ENCODE measurements at places on chromosomes 16 and 17.

DNA sequence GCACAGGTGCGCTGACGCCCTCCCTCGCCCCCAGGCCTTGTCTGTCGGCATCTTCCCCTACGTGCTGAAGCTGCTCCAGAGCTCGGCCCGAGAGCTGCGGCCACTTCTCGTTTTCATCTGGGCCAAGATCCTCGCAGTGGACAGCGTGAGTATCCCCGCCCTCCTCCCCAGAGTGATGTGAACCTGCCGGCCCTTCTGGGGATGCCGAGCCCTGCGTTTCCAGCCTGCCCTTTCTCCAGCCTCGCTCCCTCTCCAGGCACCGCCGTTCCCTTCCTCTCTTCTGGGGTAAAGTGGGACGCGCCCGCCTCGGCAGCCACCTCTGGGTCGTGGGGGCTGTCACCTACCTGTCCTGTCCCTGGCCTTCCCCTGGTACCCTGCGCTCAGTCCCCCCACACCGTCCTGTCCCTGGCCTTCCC lies 133.9 kb upstream of the CHMP6 start:
- no peak for DNase-seq

DNA sequence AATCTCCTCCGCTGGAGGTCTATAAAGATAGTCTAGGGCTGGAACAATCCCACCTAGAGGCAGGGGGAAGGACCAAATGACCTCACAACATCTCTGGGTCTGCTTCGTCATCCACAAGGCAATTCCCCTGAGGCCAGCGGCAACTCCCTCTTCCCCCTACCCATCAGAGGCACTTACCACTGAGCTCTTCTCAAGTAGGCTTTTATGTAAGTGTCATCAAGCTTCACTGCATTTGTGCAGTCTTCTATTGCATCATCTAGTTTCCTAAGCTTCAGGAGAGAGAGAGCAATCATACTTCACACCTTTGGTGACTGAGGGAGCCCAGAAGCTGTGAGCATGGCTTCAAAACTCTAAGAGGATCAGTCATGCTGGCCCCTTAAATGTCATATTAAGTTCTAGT lies 21.0 kb downstream of the CNP start:
- no peak for DNase-seq

DNA sequence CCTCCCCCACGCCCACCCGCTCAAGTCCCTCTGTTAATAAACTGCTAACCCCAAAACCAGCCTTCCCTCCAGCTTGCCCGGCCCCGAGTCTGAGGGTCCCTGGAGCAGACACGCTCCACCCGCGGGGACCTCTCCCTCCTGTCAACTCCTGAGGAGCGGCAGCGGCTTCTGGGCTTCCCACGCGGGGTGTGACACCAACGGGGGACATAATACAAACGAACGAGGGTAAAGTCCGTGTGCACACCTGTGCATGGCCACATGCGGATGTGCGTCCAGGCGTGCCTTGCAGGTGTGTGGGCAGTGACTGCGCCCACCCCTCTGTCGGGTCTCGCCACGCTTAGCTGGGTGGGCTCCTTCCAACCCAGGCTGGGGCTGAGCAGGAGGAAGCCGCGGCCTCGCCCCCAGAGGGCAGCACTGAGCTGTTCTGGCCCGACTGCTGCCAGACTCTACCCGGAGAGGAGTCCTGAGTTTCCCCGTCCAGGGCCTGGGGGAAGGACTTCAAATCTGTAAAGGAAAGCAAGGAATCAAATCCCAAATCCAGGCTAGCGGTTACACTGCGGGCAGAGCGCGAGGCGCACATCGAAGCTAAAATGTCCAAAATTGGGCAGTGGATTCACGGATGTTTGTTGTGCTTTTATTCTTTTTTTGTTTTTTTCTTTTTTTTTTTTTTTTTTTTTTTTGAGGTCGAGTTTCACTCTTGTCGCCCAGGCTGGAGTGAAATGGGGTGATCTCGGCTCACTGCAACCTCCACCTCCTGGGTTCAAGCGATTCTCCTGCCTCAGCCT lies 24.2 kb upstream of the KRT17 start:
- DNase-seq = peak; percentile 75

- no peak for DNase-seq
These were observed 7.0 kb downstream of the INPP5K start for GRCh38 chr17:1509290-1509881.

DNA sequence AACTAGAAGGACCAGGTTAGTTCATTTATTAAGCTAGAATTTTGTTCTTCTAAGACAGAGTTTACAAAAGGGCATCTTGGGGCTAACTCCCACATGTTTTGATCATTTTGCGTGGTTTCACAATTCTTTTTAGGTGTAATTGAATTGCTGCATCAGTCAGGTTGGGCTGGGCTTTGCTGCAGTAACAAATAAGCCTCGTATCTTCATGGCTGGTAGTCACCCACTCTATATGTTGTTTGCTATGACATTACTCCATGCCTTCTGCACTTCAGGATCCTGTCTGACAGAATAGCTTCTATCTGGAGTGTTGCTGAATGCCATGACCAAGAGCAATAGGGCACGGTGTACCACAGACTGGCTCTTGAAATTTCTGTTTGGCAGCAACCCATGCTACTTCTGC lies 10.6 kb upstream of the IRX3 start:
- no peak for DNase-seq

- DNase-seq = no peak
These were observed 67.6 kb upstream of the SREBF1 start for GRCh38 chr17:17904166-17905035.

DNA sequence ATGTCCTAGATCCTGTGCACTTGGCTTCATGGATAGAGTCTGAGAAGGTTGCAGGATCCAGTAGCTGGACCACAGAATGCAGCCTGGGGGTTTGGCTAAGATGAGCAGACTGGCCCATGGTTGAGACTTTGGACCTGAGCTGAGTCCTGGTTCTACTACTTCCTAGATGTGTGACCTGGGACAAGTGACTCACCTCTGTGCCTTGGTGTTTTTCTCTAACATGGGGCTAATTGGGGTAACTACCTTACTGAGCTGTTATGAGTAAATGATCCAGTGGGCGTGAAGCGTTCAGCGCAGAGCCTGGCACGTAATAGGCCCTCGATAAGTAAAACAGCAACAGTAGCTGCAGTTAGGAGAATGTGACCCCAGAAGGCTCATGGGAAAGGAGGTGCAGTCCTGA lies 38.8 kb downstream of the SNX20 start:
- no peak for DNase-seq

DNA sequence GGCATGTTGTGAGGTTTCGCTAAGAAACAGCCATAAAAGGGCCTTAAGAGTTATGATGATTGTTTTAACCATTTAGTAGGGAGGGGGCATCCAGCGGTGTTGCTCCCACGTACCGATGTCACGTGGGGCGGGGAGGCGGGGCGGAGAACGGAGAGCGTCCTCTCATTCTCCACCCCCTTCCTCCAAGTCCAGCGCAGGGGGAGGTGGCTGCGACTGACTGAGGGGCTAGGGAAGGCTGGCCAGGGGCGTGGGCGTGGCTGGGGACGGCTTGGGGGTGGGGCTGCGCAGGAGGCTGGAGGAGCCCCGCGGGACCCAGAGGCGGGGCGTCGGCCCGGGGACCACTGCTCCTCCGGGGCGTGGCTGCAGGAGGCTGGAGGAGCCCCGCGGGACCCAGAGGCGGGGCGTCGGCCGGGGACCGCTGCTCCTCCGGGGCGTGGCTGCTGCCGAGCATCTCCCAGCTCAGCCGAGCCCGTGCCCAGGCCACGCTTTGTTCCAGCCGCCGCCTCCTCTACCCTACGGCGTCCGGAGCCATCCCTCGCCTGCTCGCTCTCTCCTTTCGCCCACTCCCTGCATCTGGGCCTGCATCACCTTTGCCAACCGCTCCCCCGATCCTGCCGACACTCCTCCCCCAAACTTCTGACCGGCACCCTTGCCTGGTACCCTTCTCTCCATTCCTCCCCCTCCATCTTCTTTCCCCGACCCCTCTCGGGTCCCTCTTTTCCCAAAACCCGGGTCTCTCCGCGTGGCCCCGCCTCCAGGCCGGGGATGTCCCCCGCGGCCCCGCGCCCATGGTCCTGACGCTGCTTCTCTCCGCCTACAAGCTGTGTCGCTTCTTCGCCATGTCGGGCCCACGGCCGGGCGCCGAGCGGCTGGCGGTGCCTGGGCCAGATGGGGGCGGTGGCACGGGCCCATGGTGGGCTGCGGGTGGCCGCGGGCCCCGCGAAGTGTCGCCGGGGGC lies at the start of gene SARM1:
SARM1 (plus strand) TSS at position 450 of the 958 bp plus-strand sequence; CDS start at position 789, 339 bp downstream.
- DNase-seq = peak; percentile 79

DNA sequence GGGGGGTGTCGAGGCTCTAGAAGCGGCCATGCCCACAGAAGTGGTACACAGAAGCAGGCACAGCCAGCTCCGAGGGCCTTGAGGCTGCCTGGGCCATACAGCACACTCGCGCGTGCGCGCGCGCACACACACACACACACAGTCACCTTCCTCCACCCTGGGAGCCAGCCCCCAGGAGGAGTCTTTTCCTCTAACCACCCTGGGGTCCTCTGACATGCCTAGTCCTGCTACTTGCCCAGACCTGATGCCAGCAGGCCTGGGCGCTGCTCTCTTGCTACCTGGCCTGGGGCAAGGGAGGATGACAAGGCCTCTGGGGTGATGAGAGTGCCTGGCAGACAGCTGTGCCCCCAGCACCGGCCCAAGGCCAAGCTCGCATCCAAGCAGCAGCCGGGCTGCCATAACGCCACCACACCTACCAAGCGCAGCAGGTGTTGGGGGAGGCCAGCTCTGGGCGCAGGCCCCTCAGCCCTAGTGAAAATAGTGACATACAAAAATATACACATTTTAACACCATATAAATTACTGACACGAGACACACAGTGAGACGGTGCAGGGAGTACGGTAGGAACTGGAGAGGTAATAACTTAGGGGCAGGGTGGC lies 41.1 kb downstream of the TSC2 start:
- no peak for DNase-seq

GRCh38 chr17:2192367-2193057 lies 111.1 kb downstream of the SMG6 start:
- peak; percentile 32 for DNase-seq

DNA sequence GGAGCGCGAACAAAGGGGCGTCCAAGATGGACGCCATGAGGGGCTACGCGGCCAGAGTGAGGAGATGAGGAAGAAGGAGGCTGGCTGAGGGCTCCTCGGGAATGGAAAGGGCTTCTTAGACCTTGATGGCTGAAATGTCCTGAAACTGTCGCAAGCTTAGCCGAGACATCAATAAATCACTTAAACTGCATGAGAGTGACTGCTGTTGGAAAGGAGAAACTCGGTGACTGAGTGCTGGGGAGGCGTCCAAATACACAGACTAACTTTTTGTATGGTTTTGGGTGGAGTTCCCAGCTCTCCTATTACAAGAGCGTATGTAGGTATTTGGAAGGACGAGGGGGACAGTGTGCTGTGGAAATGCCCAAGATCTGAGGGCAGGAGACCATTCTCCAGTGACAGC lies 1.4 kb upstream of the GEMIN4 start:
- DNase-seq = no peak

GRCh38 chr16:75616521-75617010 lies 6.5 kb downstream of the ADAT1 start:
- peak; percentile 28 for DNase-seq

- no peak for DNase-seq
These were observed 697 bp downstream of the NOL11 start for GRCh38 chr17:67718325-67718941.

- DNase-seq = peak; percentile 66
These were observed 5.2 kb downstream of the CISD3 start for GRCh38 chr17:38735161-38735997.

GRCh38 chr17:40956401-40957254 lies 10.1 kb downstream of the KRT39 start:
- no peak for DNase-seq

DNA sequence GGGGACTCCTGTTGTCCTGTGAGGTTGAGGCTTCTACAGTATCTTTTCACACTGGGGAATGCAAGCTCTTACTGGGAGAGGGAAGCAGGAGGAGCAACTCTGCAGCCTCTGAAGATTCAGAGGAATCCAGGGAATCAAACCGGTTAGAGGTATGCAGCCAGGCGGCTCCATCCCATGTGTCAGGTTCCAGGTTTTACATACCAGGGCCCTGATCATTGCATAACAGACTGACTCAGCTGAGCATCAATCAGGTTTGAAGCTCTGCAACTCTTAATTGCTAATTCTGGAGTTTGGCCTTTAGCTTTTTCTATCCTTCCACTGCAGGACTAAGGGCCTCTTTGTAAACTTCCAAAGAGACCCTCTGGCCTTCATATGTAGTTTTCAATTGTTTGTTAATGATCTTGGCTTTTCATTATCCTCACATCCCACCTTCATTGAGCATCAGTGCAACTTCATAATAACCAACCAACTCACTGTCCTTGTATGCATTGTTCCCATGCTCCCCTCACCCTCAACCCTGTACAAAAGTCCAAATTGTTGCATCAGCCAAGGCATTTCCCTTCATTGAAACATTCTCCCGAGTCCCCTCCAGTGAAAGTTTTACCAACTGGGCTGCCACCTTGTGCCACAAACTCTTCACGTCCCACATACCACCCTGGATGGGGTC lies 59.7 kb upstream of the DHX40 start:
- DNase-seq = no peak

GRCh38 chr17:68184141-68184571 lies 63.7 kb upstream of the AMZ2 start:
- no peak for DNase-seq

DNA sequence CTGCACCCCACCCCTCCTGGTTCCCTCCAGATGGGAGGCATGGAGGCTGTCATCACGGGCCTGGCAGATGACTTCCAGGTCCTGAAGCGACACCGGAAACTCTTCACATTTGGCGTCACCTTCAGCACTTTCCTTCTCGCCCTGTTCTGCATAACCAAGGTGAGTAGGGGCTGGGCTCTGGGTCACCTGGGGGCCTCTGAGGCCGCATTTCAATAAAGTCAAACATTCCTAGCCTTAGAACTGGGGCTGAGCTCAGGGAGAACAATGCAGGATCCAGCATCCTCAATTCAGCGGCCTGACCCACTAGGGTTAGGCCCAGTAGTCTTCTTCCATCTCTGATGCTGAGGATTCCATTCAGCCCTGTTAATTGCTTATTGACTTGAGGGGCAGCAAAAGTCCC lies 42.1 kb downstream of the SLC6A2 start:
- DNase-seq = no peak

- DNase-seq = no peak
These were observed 390.2 kb downstream of the SEC14L1 start for GRCh38 chr17:77531002-77531401.

- no peak for DNase-seq
These were observed 60.8 kb upstream of the CLEC18A start for GRCh38 chr16:69890114-69890891.

DNA sequence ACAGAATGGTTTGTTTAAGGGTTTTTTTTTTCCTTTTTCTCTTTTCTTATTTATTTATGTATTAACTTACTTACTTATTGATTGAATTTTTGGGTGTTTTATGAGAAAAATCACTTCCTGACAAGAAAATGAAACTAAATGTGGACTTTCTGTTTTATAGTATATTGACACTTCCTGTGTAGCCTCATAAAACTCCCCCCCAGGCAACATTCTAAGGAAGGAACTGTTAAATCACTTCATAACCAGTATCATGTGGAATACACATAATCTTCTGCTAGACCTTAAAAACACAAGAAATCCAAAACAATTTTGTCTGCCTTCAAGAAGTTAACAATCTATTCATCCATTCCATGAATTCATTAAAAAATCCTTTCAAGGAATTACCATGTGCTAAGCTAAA lies 164.1 kb upstream of the TOM1L1 start:
- DNase-seq = no peak

GRCh38 chr17:39603304-39604016 lies 4.3 kb downstream of the NEUROD2 start:
- no peak for DNase-seq
